Diencephalon (tissue), 1 donor: ENCODE measurements at places on chromosomes 1 and 21. TPM values are rescaled to one million over a fixed set of nuclear protein-coding genes. Genes with fewer than 3 reads are reported as not detected.

VTCN1 gene
- total RNA-seq, result 0.92 TPM

CGN gene
- total RNA-seq, result 3.2 TPM

HRNR gene
- not detected for total RNA-seq

KLF17 gene
- 0.46 TPM for total RNA-seq

RNU1-2 gene
- under 0.01 TPM for total RNA-seq

DEPDC1 gene
- total RNA-seq, result 5.1 TPM

RIPK4 gene
- not detected for total RNA-seq

PDPN gene
- 11.8 TPM for total RNA-seq

REN gene
- total RNA-seq, result not detected

IFI44L gene
- total RNA-seq, result 17.3 TPM

SUSD4 gene
- total RNA-seq, result 50.1 TPM

ETV3 gene
- 18.9 TPM for total RNA-seq

TLCD4 gene
- total RNA-seq, result 20.5 TPM

CENPF gene
- total RNA-seq, result 21.5 TPM

PCSK9 gene
- total RNA-seq, result 0.23 TPM

LRRC39 gene
- 11.3 TPM for total RNA-seq

CD5L gene
- 0.69 TPM for total RNA-seq

ACKR1 gene
- 0.92 TPM for total RNA-seq

ZSWIM5 gene
- 22.1 TPM for total RNA-seq

SV2A gene
- 183 TPM for total RNA-seq

TMPRSS3 gene
- 0.23 TPM for total RNA-seq

PLEKHN1 gene
- total RNA-seq, result not detected

RAB42 gene
- 3.0 TPM for total RNA-seq

NTNG1 gene
- total RNA-seq, result 129 TPM

CYP4B1 gene
- not detected for total RNA-seq

SPRR2E gene
- total RNA-seq, result not detected

NTMT2 gene
- total RNA-seq, result not detected

GRHL3 gene
- 0.23 TPM for total RNA-seq

SLC25A34 gene
- 0.23 TPM for total RNA-seq

IVL gene
- total RNA-seq, result not detected

CFAP141 gene
- not detected for total RNA-seq

LEMD1 gene
- total RNA-seq, result 4.6 TPM

SLFNL1 gene
- total RNA-seq, result 0.92 TPM

ZSCAN20 gene
- 8.3 TPM for total RNA-seq

ADAMTSL4 gene
- 0.23 TPM for total RNA-seq

SASS6 gene
- 4.8 TPM for total RNA-seq

LCE6A gene
- not detected for total RNA-seq

SLC2A5 gene
- total RNA-seq, result 2.8 TPM

CAPN8 gene
- not detected for total RNA-seq

MAGI3 gene
- 37.8 TPM for total RNA-seq
